ENCODE measurements at places on chromosomes 11 and 22.

DNA sequence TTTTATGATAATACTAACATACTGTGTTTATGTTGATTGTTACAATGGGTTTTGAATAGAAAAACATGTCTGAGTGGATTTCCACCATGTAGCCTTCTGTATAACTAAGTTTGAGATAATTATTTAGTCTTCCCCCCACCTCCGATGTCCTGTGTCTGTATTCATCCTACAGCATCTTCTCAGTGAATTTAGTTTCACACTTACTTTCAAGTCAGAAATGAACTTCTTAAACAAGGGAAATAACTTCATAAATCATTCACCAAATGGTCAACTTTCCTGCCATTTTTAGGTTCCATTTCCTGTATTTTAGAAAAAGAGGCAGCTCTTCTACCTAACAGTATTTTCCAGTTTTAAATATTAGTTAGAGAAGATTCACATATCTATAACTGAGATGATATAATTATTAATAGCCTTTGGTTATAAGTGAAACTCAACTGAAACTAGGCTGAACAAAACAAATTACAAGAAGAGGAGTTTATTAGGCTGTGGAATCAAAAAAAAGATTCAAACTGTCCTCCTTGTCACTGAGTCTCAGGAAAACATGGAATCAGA is 3.5 kb downstream of the OR51B5 start:
- no peak for DNase-seq

GRCh38 chr22:48709976-48710375 is 1117.7 kb downstream of the BRD1 start:
- no peak for DNase-seq

DNA sequence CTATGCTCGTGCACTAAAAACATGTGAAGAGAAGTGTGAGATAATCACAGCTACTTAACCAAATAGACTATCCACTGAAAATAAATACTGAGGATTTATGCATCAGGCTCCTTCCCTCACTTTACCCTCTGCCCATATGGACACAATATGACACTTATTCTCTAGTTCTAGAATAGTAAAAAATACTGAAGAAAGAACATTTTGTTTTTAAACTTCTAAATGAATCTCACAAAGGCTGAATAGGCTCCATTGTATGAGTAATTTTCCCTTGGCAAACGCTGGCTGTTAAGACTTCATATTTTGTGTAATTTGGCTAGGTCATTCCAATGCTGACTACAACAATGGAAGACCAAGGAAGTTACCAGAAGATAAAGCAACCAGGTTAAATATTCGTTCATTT is 9.9 kb downstream of the HPS5 start:
- DNase-seq: no peak

GRCh38 chr11:10390375-10390774 is 64.7 kb upstream of the AMPD3 start:
- DNase-seq: no peak

GRCh38 chr11:47270331-47271271 is 668 bp downstream of the MADD start:
- DNase-seq: no peak

- no peak for DNase-seq
These were observed 14.1 kb upstream of the HTR3A start for GRCh38 chr11:113960702-113961330.

- no peak for DNase-seq
These were observed 72.0 kb downstream of the CYTH4 start for GRCh38 chr22:37354261-37354660.

- DNase-seq: no peak
These were observed 31.2 kb downstream of the CD82 start for GRCh38 chr11:44596525-44597276.

DNA sequence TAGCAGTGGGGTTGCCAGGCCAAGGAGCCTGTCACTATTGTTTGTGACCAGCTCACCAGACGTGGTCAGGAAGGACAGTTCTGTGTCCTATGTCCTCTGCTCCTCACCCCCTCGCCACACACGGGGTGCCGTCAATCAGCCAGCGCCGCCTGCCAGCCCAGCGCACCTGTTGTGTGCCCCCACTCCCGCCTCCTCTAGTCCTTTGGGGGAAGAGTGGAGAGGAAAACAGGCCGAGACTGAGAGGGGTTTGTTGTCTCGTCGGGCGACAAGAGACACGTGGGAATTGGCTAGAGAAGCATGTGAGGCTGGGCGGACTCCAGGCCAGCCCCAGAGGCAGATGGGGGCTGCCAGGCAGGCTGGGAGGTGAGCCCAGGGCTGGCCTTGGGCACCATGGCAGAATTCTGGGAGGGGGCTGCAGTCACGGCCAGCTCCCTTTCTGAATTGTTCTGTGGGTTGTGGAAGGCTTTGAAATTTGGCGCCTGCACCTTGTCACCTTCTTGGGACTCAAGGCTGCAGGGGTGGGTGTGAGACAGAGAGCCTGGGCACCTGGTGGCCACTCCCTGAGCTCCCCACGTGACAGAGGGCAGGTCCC is 3.1 kb upstream of the KCNQ1OT1 start:
- DNase-seq: no peak

GRCh38 chr22:36816636-36817524 is at the start of gene PVALB:
TSS of gene PVALB (minus strand) at chr22:36817035. CDS start at chr22:36817005, 30 bp downstream.
- no peak for DNase-seq

DNA sequence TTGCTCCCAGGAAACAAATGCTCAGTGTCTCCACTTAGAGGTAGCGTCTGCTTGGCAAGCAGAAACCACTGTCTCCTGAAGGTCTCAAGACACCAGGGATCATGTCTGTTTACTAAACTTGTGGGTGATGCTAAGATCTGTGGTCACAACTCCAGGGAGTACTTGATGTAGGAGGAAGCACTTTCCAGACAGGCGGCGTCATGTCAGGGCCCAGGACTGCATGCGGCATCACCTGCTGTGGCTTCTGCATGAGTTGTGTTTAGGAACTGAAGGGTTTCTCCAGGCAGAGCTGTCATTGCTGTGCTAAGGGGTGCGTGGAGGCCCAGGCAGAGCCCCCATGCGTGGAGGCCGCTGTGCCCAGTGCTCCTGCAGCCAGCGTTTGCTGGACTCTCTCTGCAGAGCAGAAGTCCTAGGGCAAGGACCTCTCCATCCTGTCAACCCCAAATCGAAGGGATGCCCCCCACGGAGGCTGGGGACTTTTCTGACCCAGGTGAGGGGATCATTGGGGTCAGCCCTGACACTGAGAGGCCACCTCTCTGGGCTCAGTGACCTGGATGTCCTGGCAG is 8.1 kb upstream of the PANX2 start:
- DNase-seq: no peak

- no peak for DNase-seq
These were observed at the start of gene BLID for GRCh38 chr11:122115524-122116379. TSS of gene BLID (minus strand) at chr11:122116215. CDS start at chr11:122115922, 293 bp downstream.

DNA sequence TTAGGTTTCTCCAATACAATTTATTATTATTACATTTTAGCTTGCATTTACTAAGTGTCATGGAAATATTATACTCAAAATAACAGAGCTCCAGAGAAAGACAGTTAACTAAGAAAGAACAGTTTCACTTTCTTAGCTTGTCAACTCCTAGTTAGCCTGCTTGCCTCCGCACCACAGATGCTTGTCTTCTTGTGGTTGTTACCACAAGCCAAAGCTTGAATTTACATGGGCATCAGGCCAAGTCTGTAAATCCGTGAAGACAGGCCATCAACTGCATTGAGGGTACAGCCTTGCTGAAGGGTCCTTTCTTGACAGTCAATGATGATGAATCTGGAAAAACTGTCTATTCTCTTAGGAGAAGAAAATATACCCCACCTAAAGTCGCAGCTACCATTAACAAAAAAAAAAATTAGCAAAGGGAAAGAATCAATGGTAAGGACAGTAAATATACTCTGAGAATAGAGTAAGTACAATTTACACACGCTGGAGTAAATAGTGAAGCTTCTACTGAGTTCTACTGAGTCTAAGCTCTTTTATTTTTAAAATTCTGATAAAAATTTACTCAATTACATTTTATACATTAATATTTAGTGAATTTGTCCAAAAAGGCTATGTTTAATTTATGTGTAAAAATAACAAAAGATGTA is 15.6 kb upstream of the DENND5A start:
- DNase-seq: no peak

GRCh38 chr22:46098525-46099475 is 51.5 kb upstream of the PPARA start:
- no peak for DNase-seq

DNA sequence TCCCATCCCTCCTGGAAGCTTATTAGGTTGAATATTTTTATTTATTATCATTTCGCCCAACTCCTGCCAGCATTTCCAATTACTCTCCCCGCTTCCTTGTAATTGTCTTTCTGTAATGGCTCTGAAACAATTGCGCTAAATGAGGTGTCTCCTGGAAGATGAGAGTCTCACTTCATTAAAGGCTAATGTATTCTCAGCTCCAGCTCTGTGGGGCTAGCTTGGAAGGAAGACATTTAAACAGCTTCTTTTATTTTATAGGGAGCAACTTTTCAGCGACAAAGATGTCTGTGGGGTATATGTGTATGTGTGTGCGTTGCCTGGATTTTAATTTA is 86.6 kb downstream of the PKNOX2 start:
- DNase-seq: no peak

DNA sequence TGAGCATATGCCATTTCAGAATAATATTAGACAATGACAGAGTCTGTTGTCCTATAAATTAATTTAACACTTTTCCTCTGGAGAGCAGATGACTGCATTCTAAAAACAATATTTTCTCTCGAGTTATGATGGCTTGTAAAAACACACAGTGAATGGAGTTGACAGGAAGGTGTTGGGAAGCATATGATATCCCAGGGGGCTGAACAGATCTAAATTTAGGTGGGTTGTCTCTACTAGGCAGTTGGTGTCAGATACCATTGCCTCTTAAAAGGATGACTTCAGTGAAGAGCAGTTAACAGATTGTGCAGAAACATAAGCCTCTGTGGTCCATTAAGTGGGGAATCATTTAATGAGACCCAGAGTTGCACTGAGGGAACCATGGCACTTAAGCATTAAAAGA is 30.7 kb downstream of the SVIP start:
- no peak for DNase-seq

GRCh38 chr11:96413408-96413807 is 23.6 kb downstream of the JRKL start:
- DNase-seq: no peak

DNA sequence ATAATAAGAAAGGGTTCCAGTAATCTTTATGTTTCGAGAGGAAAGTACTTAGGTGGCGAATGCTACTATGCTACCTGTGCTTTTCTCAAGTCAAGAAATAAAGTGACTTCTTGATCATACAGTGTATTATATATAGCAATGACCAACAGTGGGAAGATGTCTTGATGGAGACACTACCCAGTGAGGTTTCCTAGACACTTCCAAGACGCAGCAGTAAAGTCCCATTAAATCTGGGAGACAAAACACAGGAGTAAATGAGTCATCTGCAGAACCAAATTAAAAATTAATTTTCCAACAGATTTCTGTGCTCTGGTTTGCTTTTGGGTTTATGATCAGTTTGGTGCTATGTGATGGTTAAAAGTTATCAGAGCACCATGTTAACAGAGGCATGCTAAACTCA is 29.1 kb upstream of the RAB38 start:
- no peak for DNase-seq

GRCh38 chr11:96186806-96187205 is 156.2 kb downstream of the MAML2 start:
- DNase-seq: no peak

GRCh38 chr11:99423428-99423983 is 402.8 kb downstream of the CNTN5 start:
- DNase-seq: no peak

DNA sequence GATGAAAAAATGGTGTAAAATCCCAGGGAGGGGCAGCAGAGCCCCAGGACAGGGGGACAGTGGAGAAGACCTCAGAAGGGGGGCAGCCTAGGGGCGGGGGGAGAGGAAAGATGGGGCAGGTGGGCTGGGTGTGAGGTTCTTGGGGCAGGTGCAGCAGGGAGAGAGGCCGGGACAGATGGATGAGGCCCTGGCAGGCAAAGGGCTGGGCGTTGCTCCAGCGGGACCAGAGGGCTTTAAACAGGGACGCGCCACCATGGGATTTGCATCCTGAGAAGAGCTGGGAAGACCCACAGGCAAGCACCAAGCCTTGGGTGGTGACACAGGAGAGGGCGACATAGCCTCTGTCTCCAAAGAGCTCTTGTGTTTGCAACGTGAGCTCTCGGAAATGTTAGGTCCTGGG is 1342.8 kb downstream of the TBC1D22A start:
- DNase-seq: no peak

DNA sequence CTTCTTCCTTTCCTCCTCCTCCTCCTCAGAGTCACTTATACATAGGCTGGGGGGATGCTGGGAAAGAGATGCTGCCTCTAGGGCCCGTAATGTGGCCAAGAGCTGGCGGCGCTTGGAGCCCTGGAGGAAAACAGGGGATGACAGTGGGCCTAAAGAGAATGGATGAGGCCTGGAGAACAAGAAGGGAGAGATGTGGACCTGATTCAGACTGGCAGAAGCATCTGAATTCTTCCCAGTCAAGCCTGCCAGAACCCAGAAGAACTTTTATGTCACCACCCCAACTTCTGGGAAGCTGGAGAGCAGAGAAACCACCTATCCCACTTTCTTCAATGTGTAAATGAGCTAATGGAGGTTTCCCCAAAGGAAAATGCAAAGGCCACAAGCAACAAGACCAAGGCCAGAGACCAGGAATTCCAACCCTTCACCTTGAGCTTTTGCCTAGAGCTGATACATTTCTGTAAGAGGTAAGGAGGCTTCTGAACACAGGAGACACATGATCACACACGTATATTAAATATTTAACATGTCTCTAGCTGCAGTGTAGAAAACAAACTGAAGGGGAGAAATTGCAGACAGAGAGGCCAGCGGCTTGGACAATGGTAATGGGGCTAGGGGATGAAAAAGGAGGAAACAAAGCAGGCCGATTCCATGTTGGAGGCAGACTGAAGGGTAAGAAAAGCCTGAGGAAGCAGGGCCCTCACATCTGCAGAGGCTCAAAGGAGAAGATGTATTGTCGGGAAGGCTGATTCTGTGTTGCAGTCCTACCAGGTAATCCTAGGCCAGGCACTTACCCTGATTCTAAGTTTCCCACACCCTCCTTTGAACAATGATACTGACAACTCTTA is 1.1 kb downstream of the RRP8 start:
- DNase-seq: no peak

DNA sequence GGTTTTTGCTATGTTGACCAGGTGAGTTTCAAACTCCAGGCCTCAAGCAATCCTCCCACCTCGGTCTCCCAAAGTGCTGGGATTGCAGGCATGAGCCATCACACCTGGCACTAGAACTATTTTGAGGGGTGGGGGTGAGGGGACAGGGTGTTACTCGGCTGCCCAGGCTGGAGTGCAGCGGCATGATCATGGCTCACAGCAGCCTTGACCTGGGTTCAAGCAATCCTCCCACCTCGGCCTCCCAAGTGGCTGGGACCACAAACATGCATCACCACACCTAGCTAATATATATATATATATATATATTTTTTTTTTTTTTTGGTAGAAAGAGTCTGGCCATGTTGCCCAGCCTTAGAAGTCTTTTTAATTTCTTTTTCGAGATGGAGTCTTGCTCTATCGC is 17.1 kb upstream of the IFITM3 start:
- DNase-seq: no peak

- DNase-seq: no peak
These were observed 226.9 kb downstream of the MN1 start for GRCh38 chr22:27574651-27575050.

DNA sequence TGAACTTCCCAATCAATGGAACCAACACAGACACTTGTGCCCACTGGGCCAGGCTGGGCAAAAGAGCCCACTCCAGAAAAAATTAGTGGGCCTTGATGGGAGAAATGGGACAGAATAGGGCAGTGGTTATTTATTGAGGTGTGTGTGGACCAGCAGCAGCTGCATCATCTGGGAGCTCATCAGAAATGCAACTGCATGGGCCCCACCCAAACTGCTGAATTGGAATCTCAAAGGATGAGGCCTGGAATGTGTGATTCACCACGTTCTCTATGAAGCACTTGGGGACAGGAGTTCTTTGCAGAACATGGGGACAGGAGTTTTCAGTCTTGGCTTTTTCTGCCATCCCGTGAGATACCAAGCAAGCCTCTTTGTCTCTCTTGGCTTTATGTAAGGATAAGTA is 255.6 kb upstream of the PLET1 start:
- DNase-seq: no peak

Data from HFF-Myc (cell line).